Fibroblast of skin of scalp (primary cell): ENCODE measurements at places on chromosomes 1 and 21.

- DNase-seq = no peak
Observed at GRCh38 chr1:235820061-235820460, 46.6 kb downstream of the LYST start.

GRCh38 chr1:23908453-23909341, 4.5 kb downstream of the CNR2 start:
- no peak for DNase-seq

DNA sequence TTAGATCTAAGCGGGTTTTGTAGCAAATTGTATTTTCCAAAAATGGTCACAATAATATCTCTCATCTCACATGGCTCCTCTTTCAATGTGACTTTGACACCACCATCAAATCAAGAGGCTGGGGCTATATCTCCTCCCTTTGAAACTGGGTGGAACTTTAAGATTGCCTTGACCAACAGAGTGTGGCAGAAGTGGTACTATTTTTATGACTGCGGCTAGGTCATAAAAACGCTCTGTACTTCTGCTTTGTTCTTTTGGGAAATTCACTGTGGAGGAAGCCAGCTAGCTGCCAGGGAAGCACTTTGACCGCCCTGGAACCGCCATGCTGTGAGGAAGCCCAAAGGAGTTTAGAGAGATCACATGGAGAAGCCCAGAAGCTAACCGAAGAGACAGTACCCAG, 50.7 kb upstream of the ACOT11 start:
- no peak for DNase-seq

DNA sequence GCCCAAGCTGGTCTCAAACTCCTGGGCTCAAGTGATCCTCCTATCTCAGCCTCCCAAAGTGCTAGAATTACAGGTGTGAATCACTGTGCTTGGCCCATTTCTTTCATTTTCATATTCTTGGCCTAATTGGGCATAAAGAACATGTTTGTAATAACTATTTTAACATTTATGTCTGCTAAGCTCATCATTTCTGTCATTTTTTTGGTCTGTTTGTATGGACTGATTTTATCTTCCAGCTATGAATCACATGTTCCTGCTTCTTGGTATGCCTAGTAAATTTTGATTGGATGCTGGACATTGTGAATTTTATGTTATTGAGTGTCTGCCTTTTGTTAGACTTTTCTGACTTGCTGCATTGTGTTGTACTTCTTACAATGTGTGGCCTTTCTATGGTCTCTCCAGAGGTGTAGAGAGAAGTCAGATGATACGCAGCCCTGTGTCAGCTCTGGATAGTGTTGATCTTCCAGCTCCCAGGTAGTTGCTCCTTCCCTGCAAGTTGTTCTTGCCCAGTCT, 39.0 kb upstream of the PPM1J start:
- DNase-seq = no peak

DNA sequence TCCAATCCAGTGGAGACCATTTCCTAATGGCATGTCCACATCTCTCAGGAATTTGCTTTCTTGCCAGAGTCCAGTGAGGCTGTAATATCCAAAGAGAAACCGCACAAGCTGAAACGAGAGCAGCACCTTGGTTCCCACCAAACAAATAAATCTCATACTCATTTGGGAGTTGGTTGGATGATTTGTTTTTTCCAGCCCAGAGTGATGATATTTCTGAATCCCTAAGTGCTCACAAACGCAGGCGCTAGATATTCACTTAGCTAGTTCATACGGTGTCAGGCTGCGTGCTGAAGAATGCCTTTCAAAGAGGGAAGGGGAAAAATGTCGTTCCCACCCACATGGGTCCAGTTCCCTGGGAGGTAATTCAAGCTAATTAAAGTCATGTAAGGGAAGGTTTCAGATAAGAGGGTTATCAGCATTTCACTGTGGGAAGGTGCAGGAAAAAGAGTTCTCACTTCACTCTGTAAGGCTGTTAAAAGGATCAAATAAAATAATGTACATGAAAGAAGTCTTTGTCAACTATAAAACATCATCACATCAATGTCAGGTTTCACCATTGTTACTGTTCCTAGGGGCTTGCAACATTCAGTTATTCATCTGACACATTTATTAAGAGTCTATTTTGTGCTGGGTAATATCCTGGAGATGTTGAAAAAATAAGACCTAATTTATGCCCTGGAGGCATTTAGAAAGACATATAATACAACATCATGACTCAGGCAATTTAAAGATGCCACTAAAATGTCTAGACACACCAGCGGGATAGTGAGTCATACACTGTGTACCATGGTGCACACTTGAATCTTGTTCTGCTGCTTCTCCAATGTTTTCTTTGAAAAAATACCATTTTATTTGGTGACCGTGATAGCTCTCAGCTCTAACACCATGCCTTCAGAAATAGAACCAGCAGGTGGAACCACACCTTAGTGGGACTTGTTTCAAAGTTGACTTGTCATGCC, 19.3 kb downstream of the DPT start:
- peak; percentile 94 for DNase-seq

DNA sequence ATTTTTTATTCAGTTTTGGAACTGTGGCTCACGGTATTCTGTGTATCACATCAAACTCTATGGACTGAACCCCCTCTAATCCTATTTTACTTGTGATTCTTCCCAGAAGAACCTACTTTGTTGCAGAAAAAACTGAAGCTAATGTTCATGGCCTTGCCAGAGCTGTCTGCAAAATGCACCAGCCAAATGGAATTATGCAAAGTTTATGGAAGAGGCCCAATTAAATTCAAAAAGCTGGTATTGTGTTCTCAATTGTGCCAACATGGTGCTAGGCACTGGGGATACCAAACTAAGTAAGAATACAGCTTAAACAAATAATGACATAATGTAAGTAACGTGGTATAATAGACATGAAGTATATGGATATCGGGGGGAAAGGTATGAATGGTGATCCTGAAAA, 273.8 kb upstream of the DUSP10 start:
- DNase-seq = no peak

DNA sequence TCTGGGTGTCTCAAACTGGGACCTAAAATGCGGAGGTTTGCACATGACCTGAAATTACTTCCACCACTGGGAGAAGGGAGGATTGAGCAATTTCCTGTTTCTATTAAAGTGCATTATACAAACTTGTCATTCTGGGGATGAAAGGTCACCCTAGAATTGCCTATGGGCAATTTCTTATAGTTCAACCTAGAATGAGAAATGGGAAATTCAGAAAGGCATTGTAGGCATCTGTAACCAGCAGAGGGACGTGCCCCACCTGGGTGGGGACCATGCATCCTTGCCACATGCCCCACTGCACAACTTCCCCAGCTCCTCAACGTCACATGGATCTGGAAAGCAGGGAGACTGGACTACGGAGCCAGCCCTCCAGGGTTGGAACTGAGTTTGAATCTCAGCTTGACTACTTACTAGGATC, 47.0 kb downstream of the MRPL39 start:
- DNase-seq = no peak

- DNase-seq = peak; percentile 27
Observed at GRCh38 chr1:59502009-59502691, 205.3 kb downstream of the FGGY start.

DNA sequence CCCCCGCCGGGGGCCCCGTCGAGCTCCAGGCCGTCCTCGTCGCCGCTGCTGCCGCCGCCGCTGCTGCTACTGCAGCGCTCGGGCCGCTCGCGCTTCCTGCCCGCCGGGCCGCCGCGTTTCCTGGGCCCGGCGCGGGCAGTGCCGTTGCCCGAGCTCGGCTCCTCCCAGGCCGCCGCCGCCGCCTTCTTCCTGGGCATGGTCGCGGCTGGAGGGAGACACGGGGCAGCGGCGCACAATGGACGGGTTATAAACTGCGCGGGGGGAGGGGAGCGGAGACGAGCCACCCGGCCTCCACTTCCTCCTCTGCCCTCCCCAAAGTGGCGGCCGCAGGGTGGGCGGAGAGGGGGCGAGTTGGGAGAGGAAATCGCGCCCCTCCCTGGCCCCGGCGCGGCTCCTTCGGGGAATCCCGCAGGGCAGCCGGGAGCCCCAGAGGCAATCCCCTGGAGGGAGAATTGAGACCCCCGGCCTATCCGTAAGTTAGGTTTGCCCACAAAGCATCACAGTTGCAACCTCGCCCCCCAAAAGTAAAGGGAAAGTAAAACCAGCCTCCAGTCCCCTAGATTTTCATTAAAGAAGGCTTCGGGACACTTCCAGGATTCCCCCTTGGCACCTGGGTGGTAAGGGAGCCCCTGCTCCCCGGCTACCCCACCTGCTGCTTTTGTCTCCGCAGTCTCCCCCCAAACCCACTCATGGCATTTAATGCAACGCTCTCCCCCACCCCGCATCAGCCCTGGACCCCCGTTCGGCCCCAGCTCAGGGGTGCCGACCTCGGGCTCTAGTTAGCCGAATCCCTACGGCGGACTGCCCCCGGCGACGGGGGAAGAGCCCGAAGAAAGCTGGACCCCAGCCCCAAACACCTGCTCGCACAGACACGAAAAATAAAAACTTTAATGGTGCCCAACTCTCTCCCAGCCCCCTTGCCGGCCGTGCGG, 893 bp downstream of the RCC2 start:
- DNase-seq = peak; percentile 58

DNA sequence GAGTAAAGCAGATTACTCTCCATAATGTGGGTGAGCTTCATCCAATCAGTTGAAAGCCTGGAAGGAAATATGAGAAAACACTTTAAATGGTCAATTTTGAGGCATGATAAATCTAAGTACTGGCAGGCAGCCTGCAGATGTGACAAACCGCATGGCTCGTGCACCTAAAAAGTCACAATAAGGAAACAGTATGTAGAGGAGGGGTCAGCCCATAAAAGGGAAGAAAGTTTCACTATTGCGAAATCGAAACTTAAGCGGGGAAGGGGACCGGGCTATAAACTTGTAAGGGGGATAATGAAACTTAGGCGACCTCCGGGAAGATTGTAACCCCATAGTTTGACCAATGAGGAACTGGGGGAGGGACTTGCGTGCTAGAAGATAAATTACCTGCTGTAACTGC, 109.8 kb downstream of the PLPPR4 start:
- no peak for DNase-seq

GRCh38 chr1:162197041-162197531, 127.6 kb downstream of the NOS1AP start:
- no peak for DNase-seq

DNA sequence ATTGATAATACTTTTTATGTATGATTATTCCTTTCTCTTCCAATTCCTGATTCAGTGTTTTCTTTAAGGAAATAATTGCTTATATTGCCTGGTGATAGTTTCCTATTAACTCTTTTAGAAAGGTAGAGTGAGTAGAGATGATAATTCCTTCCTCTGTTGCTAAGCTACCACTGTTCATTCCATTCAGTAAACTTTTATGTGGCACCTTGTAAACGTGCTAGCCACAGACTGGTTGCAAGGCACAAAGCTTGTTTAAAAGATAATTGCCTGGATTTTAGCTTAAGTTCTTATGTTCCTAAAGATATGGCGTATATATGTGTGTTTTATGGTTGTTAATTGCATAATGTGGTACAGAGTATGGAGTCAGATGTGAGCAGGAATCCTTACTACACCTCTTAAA, 3.2 kb downstream of the ZFYVE9 start:
- no peak for DNase-seq

- DNase-seq = peak; percentile 87
Observed at GRCh38 chr1:59128784-59129227, 168.1 kb upstream of the FGGY start.

DNA sequence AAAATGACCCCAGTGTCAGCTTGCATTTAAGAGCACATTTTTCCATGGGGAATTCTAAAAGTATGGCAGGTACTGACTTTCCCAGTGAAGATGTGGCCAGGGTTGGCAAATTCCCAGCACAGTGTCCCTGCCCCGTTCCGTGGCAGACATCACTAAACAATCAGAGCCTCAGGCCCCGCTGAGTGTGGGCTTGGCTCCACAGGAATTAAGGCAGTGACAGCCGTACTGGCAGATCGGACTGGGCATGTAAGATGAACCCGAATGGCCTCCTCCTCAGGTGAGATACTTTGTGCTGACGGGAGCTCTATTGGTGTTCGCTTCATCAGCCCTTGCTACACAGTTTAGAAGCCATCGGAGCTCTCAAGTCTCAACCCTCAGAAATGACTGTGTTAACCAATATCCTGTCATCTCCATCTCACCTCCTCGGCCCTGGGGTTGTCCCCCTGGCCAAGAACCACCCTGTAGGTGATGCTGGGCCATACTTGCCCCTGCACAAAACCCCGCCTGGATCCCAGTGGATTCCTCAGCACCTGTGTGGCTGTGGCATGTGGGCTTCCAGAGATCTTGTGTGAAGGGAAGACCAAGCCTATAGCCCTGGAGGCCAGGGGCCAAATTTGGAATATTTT, 29.0 kb upstream of the ABCG1 start:
- DNase-seq = no peak

DNA sequence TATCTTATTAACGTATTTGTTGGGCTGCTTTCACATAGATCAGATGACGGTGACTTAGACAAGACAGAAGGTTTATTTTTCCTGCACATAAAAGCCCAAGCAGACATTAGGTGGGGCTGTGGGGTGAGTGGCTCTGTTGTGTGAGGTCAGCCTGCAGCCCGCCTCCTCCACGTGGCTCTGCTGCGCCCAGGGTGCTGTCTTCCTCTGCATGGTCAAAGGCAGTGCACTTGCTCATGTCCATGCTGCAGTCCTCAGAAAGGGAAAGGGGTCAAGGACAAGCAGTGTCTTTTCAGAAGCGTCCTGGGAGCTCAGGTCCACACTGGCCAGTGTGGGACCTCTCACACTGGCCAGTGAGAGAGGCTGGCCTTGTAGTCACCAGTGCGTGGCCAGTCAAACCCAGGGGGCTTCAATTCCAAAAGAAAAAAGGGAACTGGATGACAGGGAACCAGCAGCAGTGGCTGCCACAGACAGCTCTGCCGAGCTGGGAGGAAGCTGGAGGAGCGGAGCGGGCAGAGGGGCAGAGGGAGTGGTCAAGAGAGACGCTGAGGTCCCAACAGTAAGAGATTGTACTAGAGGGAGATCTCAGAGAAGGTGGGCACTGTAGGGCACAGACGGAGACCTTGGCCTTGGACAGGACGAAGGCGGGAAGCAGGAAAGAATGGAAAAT, 35.9 kb upstream of the SLC45A1 start:
- DNase-seq = no peak

- DNase-seq = no peak
Observed at GRCh38 chr1:31688233-31688918, 15.4 kb downstream of the COL16A1 start.

DNA sequence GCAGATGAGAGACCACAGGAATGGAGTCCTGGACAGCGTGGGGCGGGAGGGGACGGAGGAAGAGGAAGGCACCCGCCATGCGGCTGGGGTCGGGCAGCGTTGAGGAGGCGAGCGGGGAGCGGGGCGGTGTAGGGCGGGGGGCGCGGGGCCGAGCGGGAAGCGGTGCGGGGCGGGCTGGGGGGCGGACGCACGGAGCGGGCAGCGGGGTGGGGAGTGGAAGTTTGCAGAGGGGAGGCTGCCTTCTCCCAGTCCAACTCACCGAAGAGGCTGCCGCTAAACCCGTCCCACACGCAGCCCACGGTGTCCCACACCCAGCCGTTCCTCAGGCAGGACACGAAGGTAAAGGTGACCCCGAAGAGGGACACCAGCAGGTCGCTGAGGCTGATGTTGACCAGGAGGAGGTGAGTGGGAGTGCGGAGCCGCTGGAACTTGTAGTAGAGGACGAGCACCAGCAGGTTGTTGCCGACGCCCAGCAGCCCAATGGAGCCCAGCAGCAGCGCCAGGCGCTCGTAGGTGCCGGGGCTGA, 483 bp downstream of the CHML start:
- DNase-seq = peak; percentile 49
